HFFc6 (cell line): ENCODE measurements at places on chromosomes 5 and 9. TPM values are rescaled to one million over a fixed set of nuclear protein-coding genes. Genes with fewer than 3 reads are reported as not detected.

Gene SHROOM1
- total RNA-seq, result 8.9 and 9.1 TPM in 2 replicates

Gene PDE8B
- total RNA-seq, result not detected in 3 replicates

Gene ZNG1C
- 23.9 to 25.9 TPM (median 25.0 TPM) in 3 replicates for total RNA-seq

Gene TLN1
- total RNA-seq, result 475 to 549 TPM (median 526 TPM) in 3 replicates

DNA sequence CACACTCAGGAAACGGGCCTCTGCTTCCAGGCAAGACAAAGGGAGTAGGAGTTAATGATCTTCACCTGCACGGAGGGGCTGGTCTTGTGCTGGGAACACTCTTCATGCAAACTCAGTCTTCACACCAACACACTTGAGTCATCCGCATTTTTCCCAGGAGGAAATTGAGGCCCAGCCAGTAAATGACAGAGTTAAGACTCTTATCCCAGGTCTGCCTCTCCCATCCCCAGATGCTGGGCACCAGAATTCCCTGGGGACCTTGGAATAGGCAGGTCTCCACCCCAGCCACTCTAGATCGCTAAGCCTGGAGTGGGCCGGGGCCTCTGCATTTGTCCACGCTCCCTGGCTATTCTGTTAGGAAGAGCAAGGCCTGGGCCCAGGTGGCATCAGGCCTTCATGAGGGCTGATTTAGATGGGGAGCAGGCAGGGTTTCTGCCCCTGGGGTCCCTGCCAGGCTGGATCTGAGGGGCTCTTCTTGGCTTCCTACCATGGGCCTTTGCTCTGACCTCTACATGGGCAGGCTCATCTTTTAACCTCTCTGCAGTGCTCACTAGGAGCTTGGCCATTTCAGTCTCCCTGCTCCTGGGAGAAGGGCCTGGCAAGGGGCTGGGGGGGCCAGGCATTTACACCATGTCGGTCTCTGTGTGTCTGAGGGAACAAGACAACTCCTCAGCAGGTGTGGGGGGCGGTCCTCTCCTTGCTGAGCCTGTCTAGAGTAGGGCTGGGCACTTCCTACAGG, 77.3 kb downstream of the AMBP start:
- no peak for DNase-seq

DNA sequence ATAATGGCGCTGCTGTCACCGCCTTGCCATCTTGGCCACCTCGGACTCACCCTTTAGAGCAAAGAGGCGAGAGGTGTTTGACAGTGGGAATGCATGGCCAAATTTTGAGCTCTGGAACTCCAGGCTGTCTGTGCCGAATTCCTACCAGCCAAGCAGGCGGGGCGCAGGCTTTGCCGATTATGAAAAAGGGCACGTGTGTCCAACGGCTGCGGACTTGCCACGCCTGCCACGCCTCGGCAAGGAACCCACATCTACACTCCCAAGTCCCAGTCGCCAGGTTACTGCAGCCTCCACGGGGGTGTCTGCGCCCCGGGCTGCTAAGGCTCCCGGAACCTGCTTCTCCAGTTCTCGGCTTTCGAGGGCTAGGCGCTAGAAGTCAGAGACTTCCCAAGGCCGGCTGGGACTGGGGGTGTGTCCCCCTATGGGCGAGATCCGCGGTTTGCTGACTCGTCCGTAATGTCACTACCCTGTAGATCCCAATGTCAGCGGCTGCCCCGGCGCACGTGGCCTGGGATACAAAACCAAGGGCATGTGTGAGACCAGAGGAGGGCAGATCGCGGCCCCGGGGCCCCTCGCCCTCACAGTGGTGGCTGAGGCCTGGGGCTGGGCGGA, 2.8 kb downstream of the NPR3 start:
- peak; percentile 62 for DNase-seq

DNA sequence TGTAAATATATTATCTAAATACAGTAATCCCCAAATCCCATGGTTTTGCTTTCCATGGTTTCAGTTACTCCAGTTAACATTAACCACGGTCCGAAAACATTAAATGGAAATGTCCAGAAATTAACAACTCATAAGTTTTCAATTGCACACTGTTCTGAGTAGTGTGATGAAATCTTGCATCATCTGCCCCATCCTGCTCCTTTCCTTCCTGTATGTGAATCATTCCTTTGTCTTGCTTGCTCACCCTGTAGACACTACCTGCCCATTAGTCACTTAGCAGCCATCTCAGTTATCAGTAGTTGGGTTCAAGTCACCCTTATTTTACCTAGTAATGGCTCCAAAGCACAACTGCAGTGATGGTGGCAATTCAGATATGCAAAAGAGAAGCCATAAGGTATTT, 1568.5 kb upstream of the WWC1 start:
- DNase-seq, result no peak

- no peak for DNase-seq
These were observed 705.2 kb upstream of the ZNF608 start for GRCh38 chr5:125451622-125452021.

DNA sequence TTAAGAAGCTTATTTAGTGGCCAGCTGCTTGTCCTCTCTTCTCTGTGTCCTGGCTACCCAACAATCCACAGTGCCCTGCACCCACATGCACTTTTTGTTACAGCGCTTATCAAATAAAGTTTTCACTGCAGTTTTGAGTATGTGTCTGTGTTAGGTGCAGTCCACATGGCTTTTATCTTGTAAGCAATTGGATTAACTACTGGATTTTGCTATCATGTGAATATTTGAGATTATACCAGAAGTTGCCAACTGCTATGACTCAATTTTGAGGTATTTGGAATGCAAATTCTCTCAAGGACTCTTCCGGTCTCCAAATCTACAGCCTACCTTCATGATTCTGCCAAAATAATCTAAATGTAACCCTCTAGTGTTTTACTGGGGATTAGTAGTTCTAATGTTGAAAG, 690.2 kb downstream of the NR2F1-AS1 start:
- DNase-seq, result no peak

DNA sequence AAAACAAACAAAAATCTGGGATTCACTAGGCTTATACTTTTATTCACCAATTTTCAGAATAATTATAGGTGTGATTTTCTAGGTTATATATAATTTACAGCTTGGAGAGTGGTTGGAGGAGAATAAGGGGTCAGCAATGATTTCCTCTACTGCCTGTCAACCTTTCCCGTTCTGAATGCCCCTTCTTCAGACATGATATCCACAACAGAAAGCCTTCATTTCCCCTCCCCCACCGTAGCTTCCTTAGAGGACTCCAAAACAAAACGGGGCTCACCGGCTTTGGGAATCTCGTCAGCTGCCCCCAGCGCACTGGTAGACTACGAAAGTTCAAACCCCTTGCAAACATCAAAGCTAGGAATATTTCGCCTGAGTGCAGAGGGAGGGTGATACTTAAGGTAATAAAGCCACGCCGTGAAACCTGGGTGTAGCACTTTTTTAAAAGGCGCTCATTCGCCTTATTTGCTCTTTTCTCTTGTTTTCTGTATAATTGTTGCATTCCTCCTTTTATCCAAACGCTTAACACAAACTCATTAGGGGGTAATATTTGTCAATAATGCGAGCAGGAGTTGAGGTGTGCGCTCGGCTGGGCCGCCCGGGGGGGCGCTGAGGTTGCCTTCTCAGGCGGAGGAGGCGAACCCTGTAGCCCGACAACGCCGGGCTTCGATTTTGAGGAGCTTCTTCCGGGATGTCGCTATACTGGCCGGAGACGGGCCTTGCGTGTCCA, 2.4 kb downstream of the OTP start:
- no peak for DNase-seq
